ENCODE measurements at places on chromosomes 4 and X. TPM values are rescaled to one million over a fixed set of nuclear protein-coding genes. Genes with fewer than 3 reads are reported as not detected.

CXorf49 gene
- not detected for total RNA-seq

RENBP gene
- 6.9 TPM for total RNA-seq

TEX13C gene
- total RNA-seq: not detected

DNA sequence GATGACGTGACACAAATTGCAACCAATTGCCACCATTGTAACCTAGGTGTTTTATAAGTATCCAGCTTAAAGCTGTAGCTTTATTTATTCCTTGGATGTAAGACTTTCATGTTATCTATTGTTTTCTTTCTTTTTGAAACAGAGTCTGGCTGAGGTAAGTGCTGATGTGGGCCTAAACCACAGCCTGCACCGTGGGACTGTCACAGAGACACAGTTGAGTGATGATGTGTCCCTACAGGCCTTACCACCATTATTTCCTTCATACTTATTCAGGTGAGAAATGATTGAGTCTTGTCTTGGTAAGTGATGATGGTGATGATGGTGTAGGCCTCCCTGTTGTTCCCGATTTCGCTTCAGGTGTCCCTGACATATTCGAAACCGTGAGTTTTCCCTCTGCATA lies 8.3 kb downstream of the ATXN3L start:
- H3K27ac ChIP-seq: no peak overlapping the region
- H3K4me3 ChIP-seq: no peak overlapping the region
- no peak for DNase-seq

DNA sequence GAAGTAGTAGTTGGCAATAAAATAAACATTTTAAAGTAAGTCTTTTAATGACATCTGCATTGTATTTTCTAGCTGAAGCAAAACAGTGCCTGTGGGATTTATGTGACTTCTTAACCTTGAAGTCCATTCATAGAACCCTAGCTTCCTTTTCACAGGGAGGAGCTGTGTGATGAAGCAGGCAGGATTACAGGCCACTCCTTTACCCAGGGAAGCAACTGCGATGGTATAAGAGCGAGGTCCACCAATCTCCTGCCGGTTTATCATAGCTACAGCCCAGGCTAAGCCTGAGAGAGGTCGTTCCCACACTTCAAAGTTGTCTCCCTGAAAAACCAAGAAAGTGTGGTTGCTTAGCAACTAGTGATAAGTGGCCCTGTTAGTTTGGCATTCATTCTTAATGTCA lies 7.0 kb downstream of the RPL36A start:
- no peaks in the 10 kb centered on the region for H3K4me1 ChIP-seq
- no peaks in the 10 kb centered on the region for H3K27me3 ChIP-seq
- DNase-seq: no peak
- no peaks in the 10 kb centered on the region for H3K36me3 ChIP-seq
- no peak overlapping the region for H3K27ac ChIP-seq

All from heart left ventricle (tissue), 16 donors.